ENCODE measurements at places on chromosomes 3 and 15.

- no peak for DNase-seq
Measured at GRCh38 chr3:79405183-79405582, 362.6 kb downstream of the ROBO1 start.

- no peak for DNase-seq
Measured at GRCh38 chr3:108488631-108489030, 21.8 kb downstream of the MYH15 start.

- no peak for DNase-seq
Measured at GRCh38 chr3:133092681-133093080, 54.5 kb downstream of the TMEM108 start.

- DNase-seq: no peak
Measured at GRCh38 chr3:124429129-124429815, 301.0 kb upstream of the UMPS start.

DNA sequence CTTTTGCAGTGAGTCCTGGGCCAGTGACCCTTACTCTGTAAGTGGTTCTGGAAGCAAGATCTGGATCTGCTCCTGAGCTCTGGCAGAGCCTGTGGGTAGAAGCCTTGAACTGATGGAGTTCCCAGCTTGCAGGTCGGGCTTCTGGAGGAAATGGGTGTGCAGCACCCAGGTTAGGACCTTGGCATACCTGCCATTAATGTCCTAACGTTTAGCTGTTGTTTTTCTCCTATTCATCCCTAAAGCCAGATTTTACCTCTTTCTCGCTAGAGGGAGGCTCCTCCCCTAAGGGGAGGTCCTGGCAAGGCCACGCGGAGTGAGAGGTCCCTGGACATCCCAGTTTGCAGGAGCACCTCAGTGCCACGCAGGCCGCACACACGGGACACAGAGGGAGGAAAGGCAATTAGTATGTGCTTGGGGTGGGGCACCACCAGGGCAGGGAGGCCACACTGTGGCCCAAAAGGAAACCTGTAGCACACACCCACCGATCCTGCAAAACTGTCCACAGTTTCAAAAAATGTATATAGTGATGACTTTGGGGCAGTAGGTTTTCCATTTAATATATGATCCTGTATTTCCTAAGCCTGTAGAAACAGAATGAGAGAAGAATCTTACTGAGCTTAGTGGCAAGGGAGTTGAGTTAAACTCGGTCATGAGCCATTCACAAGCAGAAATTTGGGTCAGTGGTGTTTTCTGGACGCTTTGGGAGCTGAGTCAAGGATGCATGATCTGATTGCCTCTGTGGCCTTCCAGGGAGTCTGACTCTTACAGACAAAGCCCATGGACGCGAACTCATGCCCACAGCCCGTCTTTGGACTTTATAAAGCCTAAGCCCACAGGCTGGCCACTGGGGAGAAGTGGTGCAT lies 148.7 kb downstream of the LRRK1 start:
- no peak for DNase-seq

GRCh38 chr3:100810671-100811070 lies 101.4 kb downstream of the TFG start:
- DNase-seq: no peak
